Esophagus squamous epithelium (tissue), 5 donors: ENCODE measurements at places on chromosomes 7 and 10.

DNA sequence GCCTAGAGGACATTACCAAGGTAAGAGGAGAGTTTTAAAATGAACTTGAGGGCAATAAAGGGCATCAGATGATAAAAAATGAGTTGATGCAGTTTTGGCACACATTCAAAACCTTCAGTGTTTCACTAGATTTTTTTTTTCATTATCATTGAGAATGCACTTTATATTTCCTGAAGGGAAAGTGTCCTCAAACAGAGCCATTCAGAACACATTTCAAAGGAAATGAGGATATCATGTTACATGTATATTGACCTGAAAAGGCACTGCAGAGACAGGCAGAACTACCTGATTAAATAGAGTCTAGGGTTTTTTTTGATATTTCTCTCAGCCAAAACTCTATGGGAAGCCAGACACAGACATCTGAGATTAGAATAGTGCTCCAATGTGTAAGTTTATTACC lies 454.0 kb downstream of the NEBL start:
- DNase-seq: no peak

DNA sequence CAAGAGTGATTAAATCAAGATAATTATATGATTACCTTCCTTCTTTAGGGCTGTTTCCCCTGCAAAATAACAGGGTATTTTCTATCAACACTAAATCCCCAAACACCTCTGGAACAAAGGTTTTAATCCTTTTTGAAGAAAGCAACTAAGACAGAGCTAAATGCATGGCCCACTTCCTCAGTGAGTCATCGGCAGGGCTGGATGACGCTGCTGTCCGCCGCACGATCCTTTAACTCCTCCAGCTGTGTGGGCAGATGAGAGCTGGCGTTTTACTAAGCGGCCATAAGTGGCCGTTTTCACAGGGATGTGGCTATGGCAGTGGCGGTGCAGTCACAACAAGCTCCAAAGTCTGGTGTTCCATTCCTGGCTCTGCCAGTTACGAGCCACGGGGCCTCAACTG lies 76.0 kb upstream of the C1QL3 start:
- no peak for DNase-seq

GRCh38 chr7:128454808-128455542 lies 703 bp upstream of the HILPDA start:
- DNase-seq: no peak

GRCh38 chr7:46393142-46393541 lies 472.1 kb upstream of the IGFBP3 start:
- no peak for DNase-seq

GRCh38 chr7:129553899-129554461 lies 51.6 kb downstream of the SMKR1 start:
- DNase-seq: no peak

GRCh38 chr7:23105086-23105643 lies 420 bp upstream of the KLHL7 start:
- DNase-seq: no peak

DNA sequence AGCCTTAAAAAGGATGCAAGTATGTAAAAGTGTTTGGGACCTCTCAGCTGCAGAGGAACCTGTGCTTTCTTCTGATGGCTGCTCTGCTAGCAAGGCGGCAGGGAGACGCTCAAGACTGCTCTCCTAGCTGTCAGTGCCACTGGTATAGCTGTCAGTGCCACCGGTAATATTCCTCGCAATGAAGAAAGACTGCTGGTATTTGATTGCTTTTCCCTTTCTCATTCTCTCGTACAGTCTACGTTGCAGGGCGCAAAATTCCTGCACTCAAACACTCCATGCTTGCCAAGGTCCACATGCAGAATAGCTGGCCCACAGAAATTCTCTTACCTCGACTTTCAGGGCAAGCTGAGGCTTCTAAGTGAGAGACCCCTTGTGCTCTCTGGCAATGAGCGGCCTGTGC lies 432.6 kb upstream of the KLF6 start:
- DNase-seq: no peak

DNA sequence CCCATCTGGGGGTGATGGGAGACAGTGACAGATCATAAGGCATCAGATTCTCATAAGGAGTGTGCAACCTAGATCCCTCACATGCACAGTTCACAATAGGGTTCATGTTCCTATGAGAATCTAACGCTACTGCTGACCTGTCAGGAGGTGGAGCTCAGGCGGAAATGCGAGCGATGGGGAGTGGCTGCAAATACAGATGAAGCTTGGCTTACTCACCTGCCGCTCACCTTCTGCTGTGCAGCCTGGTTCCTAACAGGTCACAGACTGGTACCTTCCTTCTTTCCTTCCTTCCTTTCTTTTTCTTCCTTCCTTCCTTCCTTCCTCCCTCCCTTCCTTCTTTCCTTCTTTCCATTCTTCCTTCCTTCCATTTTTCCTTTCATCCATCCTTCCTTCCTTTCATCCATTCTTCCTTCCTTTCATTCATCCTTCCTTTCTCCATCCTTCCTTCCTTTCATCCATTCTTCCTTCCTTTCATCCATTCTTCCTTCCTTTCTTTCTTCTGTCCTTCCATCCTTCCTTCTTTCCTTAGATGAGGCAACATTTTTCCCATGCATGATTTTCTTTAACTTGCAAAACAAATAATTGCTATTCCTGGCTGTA lies 370.0 kb upstream of the AUTS2 start:
- DNase-seq: no peak

GRCh38 chr10:43749940-43750552 lies 101.4 kb upstream of the ZNF32 start:
- no peak for DNase-seq
